ENCODE measurements at places on chromosomes 3 and 15. TPM values are rescaled to one million over a fixed set of nuclear protein-coding genes. Genes with fewer than 3 reads are reported as not detected.

The VWA5B2 gene
- total RNA-seq, result not detected

The LARP6 gene
- 11.3 TPM for total RNA-seq

The FETUB gene
- total RNA-seq, result not detected

The A4GNT gene
- not detected for total RNA-seq

The RBP2 gene
- total RNA-seq, result not detected

The PRRT3 gene
- 0.52 TPM for total RNA-seq

The MFGE8 gene
- total RNA-seq, result 53.8 TPM

The FBXW12 gene
- total RNA-seq, result not detected

The LRTM1 gene
- total RNA-seq, result not detected

The GOLGA6A gene
- not detected for total RNA-seq

The SERPINI1 gene
- 1.4 TPM for total RNA-seq

The TF gene
- total RNA-seq, result 0.33 TPM

The SEMA3G gene
- 59.4 TPM for total RNA-seq

The TMCC1 gene
- 48.8 TPM for total RNA-seq

The POLQ gene
- 1.9 TPM for total RNA-seq

The C3orf70 gene
- total RNA-seq, result 9.9 TPM

The PSTPIP1 gene
- total RNA-seq, result not detected

The GJD2 gene
- total RNA-seq, result not detected

The TIGIT gene
- total RNA-seq, result not detected

The CORO2B gene
- total RNA-seq, result 0.98 TPM

The ZDHHC3 gene
- 74.7 TPM for total RNA-seq

The CDHR4 gene
- not detected for total RNA-seq

The FANCD2 gene
- total RNA-seq, result 5.8 TPM

The CFAP20DC gene
- total RNA-seq, result 0.95 TPM

The PLA2G4E gene
- not detected for total RNA-seq

The GMPPB gene
- total RNA-seq, result 25.6 TPM

The OR5K2 gene
- total RNA-seq, result not detected

The CLDN16 gene
- total RNA-seq, result not detected

The PIF1 gene
- 5.2 TPM for total RNA-seq

Measured in dermis lymphatic vessel endothelial cell (primary cell).